ENCODE measurements at places on chromosomes 7 and 10.

GRCh38 chr10:10886861-10887531 is 130.7 kb upstream of the CELF2 start:
- no peak for DNase-seq

DNA sequence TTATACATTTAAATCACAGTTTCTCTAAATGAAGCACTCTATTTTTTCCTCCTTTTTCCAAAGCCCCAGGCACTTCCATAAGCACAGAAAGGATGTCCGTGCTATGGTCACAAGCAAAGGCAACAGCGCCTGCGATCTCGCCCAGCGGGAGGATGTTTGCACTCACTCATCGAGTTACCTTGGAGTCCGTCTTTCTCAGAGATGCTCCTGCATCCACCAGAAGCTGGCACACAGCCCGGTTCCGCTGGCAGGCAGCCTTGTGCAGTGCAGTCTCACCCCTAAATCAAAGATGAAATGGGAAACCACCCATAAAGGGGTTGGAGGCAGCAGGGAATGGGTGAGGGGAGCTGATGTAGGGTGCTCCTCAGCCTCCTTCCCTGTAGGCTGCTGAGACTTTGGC is 51.9 kb upstream of the PTN start:
- DNase-seq = no peak

- no peak for DNase-seq
Measured at GRCh38 chr10:99172128-99172738, 63.4 kb downstream of the HPSE2 start.

DNA sequence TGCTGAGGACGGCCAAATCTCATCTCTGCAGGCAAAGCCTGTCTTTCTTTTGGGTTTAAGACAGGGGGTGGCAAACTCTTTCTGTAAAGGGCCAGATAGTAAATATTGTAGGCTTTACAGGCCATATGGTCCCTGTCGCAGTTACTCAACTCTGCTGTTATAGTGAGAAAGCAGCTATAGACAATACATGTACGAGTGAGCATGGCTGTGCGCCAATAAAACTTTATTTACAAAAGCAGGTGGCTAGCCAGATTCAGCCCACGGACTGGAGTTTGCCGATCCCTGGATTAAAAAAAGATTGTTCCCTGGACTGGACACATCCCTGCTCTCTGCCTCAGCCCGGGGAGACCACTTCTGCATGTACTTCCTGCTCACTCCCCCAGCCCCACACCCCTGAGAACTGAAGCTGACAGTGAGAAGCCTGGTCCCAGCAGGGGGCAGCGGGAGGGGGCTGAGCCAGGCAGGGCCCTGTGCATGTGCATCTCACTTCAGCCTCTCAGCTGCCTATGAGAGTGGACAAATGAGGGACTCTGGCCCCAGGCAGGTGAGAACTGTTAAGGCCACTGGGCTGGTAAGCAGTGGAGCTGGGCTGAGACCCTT is 392.4 kb downstream of the PLXNA4 start:
- no peak for DNase-seq

DNA sequence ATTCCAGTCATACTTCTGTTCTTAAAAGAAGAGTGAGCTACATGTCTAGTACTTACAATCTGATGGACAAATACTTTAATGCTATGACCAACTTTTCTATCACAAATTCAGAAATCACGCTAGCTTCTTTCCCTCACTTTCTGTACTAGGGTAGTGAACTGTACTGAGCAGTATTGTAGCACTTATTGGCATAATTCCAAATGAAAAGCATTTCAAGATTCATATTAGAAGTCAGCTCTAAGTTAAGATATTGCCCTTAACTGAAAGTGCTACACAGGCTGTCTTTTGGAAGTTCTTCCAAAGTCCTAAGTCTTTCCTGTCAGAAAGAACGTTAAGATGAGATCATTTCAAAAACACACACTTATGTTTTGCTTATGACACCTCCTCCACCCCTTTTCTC is 13.4 kb downstream of the P4HA1 start:
- no peak for DNase-seq

- no peak for DNase-seq
Measured at GRCh38 chr10:118792526-118792925, 37.8 kb upstream of the CACUL1 start.

DNA sequence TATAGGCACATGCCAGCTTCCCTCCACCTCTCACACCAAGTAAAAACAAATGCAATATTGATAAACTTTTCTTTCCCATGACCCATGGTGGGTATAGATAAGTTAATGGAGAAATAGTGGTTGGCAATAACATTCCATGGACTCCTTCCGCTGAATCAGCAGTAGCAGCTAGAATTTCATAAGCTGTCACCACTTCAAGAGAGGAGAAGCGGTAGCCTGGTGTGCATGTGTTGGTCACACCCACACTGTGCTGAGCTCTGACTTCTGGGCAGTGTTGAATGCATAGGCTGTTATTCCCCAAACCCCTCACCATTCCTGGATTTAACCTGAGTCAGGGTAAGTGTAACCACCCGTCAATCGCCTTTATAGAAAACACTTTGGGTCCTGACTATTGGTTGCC is 32.5 kb upstream of the BMPER start:
- no peak for DNase-seq

DNA sequence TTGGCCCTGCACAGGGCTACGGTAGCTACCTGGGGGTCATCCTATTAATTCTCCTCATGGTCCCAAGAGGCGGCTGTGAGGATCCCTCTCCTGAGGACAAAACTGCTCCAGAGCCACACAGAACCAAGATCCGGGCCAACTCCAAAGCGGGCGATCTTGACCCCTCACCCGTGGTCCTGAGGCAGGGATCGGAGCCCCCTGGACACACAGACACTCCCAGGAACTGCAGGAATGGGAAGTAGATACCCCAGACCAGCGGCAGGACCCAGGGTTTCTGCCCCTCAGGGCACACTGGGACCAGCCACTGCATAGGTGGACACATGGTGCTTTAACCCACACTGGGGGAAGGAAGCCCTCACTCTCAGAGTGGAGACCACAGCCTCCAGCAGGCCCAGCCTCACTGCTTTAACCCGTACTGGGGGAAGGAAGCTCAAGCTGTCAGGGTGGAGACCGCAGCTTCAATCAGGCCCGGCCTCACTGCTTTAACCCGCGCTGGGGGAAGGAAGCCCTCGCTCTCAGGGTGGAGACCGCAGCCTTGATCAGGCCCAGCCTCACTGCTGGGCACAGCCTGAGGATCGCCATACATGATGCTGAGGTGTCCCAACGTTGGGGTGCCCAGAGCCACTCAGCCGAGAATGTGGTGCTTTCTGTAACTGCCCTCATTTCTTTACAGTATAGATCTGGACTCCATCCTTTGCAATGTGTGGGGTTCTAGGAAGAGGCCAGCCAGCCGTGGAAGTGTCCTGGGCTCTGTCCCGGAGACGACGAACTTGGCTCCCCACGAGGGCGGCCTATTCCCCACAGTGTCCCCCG is 60.1 kb downstream of the DIP2C start:
- no peak for DNase-seq

GRCh38 chr7:131072505-131073091 is 255.1 kb upstream of the MKLN1 start:
- peak; percentile 77 for DNase-seq

DNA sequence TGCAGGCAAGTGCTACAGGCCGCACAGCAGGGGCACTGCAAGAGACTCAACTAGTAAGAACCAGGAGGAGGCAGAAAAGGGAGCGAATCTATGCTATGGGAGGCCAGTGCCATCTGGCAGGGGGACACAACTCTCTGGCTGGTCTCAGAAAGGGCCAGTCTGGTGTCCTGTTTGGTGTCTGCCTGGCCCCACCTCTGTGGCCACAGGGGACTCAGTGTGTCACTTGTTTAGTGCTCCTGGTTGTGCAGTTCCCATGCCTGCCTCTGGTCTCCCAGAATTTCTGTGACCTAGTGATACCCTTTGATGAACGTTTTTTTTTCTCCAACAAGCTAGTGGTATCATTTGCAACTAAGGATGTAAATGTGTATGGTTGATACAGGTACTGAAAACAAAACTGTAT is 59.2 kb upstream of the JCAD start:
- DNase-seq = no peak

- no peak for DNase-seq
Measured at GRCh38 chr10:37067576-37067975, 57.8 kb upstream of the ANKRD30A start.

DNA sequence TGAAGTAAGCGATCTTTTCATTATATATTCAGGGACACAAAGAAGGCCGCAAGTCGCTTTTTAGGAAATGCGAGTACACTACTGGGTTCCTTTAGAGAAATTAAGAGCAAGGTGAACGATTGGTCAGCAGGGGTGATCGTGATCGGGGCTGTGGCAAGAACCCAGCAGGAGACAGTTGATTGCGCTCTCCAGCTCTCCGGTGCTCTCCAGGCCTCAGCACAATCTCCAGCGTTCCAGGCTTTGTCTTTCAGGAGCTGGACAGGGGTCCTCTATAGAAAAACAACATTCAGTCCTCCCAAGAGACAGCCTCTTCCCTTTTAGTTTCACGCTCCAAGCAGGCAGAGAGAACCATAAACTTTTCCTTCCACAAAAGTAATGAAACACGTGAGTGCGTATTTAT is 170.5 kb upstream of the KLF6 start:
- DNase-seq = peak; percentile 3

GRCh38 chr7:23531050-23531793 is 559 bp downstream of the TRA2A start:
- peak; percentile 41 for DNase-seq

DNA sequence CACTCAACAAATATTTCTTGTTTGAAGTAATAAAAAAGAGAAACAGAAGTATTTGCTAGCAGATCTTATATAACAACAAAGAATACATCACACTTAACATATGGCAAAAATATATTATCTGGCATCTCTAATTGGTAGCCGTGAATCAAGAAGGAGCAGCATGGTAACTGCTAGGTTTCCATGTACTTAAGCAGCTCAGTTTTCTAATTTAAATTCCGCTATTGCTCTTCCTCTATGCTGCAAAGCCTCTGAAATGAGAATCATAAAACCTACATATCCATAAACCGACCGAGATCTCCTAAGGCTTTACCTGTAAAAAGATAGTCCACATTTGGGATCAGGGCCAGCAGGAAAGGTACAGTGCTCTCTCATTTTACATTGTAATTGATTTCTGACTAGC is 76.6 kb upstream of the PTPRZ1 start:
- DNase-seq = no peak

DNA sequence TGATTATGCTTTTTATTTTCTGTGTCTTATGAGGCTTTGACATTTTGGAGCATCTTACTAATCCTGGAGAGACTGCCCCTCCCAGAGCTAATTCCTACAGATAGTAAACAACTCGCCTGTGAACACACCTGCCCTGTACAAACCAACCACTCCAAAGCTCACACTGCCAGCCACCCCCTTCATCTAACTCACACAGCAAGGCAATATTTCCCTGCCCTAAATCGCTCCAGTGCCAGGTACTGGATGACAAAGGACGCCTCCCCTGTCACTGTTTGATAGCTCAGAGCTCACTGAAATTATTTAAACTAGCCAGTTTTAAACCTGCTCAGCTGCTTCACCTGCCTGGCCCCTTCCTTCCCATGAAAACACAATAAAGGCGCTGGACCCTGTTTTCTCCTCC is 535.1 kb upstream of the CELF2 start:
- DNase-seq = no peak

GRCh38 chr7:36367561-36368077 is 22.0 kb upstream of the ANLN start:
- DNase-seq = no peak

DNA sequence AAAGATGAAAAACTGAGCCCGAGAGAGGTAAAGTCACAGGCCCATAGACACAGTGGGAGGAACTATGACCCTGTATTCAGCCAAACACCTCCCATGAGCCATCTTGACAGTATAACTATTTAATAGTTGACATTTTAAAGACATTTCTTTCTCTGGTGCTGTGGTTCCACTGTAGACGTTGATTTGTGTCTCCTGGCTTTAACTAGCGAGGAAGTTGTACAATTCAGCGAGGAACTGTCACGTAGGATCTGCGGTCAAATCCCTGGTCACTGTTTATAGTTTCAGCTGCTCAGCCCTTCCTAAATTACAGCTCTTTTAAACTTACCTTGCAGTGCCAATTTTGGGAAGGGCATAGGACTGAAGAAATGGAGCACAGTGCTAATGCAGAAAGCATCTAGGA is 7.1 kb upstream of the CELF2 start:
- DNase-seq = no peak

DNA sequence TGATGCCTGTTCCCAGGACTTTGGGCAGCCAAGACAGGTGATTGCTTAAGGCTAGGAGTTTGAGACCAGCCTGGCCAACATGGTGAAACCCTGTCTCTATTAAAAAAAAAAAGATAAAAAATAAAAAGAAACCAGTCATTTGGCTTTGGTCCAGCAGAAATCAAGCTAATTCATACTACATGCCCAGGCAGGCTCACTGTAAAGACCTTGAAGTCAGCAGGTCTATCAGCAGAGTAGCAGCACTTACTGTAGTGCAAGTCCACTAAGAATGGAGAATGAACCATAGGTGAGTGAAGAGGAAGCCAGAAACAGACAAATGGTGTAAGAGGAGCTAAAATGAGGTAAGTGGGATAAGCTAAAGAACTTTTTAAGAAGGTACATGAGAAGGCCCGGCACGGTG is 24.7 kb downstream of the PSPH start:
- DNase-seq = no peak

DNA sequence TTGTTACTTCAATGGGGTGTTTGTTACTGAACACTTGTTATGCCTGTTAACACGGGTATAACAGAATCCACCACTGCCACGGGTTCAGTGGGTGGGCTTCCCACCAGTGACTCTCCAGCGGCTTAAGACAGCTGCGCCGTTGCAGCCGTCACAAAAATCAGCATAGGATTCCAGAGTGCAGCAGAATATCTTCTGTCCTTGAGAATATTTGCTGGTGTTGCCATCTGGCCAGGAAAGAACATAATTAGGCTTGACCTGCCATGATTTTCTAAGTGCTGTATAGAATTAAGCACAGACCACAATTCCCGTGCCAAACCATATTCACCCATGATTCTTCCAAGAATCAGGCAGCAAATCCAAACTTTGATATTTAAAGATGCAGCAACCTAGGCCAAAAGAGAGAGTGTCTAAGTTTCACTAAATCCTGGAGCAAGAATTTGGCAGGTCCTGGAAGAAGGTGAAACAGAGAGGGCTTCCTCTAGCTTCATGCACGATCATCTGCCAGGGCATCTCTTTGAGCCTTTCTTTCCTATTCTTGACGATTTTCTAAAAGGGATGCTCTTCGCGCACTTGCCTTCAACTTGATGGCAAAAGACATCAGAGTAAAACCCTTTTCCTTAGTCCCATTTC is 95.0 kb downstream of the FRMD4A start:
- DNase-seq = no peak

GRCh38 chr10:68156373-68157185 is 47.3 kb downstream of the MYPN start:
- peak; percentile 46 for DNase-seq

GRCh38 chr7:85815526-85815925 is 628.7 kb upstream of the SEMA3D start:
- no peak for DNase-seq

GRCh38 chr7:1288996-1289551 is 56.4 kb downstream of the UNCX start:
- no peak for DNase-seq

GRCh38 chr7:18408461-18408860 is 87.1 kb upstream of the HDAC9 start:
- DNase-seq = no peak

DNA sequence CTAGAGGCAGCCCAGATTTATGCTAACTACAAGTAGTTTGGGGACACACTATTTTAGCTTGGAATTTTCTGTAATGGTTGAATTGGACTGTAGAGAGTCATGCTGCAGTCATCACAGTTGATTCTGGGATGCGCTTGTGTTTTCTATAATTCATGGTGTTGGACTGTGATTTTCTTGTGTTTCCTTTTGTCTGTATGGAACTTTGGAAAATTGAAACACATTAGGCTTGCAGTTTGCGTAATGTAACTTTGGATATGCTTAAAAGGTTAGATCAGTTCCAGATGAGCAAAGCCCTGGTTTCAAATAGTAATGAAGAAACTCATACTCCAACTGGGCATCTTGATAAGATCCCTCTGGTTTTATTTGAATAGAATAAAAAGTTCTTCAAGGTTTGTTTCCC is 502.2 kb downstream of the ARL4A start:
- no peak for DNase-seq

Data from NCI-H2227 treated with DMSO at 0.1 percent for 48 hours (cell line).